Activated CD4-positive, alpha-beta T cell treated with anti-CD3 and anti-CD28 coated beads, Interleukin-10, Interleukin-2, amounts not matched to agents 100 ng/mL and 50 ng/mL, durations not matched to agents 16 hours and 8 hours (primary cell): ENCODE measurements at places on chromosomes 1 and 21.

- DNase-seq, result no peak
Measured at GRCh38 chr1:96075704-96076455, 645.7 kb upstream of the PTBP2 start.

DNA sequence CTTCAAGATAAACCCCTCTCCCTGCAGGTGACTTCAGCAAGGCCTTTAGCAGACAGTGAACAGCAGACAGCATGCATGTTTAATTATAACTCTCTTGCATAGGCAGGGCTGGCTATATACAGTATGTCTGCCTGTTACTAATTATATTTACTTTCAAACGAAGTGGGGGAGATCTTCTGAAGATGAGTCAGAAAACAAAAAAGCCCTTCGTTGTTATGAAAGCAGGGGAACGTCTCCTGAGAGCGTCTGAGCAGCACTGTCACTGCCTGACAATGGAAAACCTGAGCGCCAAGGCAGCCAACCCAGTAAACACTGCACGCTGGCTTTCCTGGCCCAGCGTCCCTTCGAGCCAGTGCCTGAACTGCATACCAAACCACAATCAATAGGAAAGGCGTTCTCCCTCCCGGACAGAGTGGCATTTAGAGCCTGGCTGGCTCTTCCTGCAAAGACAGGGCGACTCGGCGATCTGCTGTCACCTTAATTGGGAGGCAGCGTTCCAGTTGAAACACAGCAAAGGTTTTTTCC, 54.1 kb downstream of the TOMM20 start:
- peak; percentile 74 for DNase-seq

DNA sequence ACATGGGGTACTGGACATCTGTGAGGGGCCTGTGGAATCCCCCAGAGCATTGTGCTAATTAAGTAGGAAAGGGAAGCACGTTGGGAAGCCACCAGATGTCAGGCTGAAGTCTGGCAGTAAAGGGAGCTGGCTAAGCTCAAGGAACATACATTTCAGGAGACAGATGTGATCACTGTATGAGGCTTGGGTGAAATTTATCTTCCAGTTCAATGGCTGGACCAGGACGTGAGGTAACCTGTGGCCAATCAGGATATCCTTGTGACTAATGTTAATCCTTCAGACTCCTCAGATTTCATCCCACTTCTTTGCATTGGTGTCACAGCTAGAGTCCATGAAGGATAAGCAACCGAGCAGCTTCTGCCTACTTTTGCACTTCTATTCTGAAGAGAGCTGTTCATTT, 110.2 kb upstream of the APP start:
- DNase-seq, result no peak

DNA sequence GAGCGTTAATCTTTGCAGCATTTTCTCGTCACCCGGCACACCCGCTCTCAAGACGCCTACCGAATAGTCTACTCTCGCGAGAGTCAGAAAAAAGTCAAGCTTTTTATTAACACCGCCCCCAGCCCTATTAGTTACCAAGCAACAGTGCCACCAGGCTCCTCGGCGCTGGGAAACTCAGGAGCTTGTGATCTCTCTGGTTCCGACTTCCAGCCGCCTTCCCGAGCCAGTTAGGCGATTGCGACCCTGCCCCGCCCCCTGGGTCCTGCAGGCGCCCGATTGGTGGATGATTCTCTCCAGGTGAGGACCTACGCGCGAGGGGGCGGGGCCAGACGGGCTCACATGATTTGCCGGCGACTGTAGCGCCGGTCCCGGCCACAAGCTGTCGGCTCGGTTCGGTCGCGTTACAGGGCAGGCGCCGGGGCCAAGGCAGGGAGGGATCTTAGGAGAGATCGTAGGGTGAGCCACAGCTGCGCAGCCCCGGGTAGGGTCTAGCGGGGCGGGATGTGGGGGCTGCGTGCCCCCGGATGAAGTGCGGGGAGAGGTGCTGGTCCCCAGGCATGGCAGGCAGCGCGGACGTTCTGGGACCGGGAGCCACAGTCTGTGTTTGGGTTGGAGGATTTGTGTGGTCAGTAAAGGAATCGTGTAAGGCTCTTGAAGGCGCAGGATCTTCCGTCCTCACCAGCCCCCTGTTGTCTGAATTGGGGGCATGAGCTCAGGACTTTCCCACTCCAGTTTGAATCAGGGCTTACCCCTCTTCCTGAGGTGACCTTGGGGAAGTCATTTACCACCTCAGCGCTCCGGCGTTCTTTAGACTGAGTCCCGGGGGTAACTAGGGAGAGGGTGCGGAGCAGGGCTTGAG, at the start of gene PFKFB2:
TSS of gene PFKFB2 (plus strand) at position 365 of the 859 bp plus-strand sequence. CDS start 1,443 bp downstream, outside the sequence.
- DNase-seq, result peak; percentile 93

GRCh38 chr1:84266748-84267147, 34.8 kb upstream of the SAMD13 start:
- no peak for DNase-seq

- peak; percentile 5 for DNase-seq
Measured at GRCh38 chr21:31397939-31398338, 53.9 kb upstream of the TIAM1 start.

DNA sequence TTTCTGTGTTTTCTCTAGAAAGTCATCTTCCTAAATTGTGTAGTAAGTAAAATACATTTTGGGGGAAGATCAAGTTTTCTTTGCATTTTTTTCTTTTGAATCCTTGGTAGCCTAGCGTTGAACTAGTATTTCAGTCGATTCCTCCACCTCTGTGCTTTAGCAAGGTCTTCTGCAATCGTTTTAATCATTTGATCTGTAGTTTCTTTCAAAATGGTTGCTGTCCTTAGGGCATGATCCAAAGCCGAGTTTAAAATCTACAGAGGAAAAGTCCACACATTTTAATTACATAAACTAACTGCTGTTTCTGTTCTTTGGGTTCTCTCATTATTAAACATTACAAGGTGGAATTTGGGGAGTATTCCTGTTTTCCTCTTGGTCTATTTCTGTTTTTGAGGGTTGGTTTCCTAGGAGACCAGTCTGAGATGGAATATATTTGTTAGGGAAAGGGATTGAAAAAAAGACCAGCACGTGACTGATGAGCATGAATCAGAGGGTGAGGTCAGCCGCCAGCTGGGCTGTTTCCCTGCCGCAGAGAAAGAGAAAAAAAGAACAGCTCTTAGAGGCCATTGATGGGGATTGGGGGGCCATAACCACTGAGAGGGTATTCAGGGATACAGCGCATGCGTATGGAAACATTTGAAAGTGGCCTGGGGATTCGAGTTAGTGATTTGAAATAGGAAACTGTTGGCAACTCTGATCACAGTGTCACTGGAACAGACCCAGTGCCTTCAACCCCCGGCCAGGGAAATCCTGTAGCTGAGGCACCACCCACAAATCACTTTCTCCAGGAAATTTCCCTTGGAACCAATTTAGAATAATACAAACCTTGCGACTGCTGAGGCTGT, 40.6 kb downstream of the AKNAD1 start:
- no peak for DNase-seq

DNA sequence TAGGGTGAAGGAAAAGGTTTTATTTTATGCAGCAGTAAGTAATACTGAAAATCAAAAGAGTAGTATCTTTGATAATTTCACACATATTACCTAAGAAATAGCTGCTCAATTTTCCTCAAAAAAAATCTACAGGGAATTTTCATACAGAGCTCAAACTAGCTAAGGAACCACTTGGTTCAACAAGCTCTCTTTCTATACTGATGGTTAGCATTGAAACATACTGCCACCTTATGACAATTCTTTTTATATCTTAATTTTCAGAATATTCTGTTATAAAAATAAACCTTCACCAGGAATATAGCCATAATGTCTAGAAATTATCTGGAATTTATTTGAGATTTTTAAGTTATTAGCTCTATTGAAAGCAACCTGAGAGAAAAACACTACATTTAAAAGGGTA, 142.1 kb downstream of the DPYD start:
- no peak for DNase-seq

DNA sequence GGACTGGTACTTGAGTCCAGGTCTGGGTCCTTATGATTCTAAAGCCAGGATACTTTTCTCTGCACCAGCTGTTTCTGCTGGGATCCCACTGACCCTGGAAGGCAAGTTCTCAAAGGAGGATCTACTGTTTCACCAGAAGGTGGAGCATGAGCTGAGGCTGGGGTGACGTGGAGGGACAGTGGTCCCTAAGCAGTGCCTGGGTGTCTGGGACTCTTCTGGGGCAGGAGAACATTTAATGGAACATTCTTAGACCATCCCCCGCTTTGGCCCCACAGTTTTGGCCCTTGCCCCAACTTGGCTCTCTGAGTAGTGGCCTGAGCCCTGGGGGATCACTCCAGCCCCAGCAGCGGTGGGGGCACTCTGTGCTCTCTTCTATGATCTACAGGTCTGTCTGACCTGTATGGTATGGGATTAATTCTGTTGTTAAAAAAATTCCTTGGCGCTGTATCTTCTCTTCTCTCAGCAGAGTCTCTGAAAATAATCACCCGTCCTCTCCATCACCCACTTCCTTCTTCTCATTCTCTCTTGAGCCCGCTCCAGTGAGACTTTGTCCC, 60.3 kb upstream of the CSF3R start:
- DNase-seq, result no peak

- DNase-seq, result peak; percentile 51
Measured at GRCh38 chr21:28604946-28605537, 387.6 kb downstream of the LTN1 start.

- DNase-seq, result no peak
Measured at GRCh38 chr21:35244514-35244913, 195.4 kb upstream of the RUNX1 start.

- no peak for DNase-seq
Measured at GRCh38 chr1:21620496-21620895, 48.7 kb downstream of the RAP1GAP start.

- peak; percentile 93 for DNase-seq
Measured at GRCh38 chr1:145823565-145824498, at the start of the genes POLR3C and RNF115. Gene POLR3C, plus strand, starts transcription at chr1:145824200. Its CDS starts 1,577 bp downstream, at chr1:145825777. Gene RNF115, minus strand, starts transcription at chr1:145824095. Its CDS starts 222 bp downstream, at chr1:145823873.

GRCh38 chr1:151534662-151535278, 5.3 kb upstream of the TUFT1 start:
- DNase-seq, result peak; percentile 83

DNA sequence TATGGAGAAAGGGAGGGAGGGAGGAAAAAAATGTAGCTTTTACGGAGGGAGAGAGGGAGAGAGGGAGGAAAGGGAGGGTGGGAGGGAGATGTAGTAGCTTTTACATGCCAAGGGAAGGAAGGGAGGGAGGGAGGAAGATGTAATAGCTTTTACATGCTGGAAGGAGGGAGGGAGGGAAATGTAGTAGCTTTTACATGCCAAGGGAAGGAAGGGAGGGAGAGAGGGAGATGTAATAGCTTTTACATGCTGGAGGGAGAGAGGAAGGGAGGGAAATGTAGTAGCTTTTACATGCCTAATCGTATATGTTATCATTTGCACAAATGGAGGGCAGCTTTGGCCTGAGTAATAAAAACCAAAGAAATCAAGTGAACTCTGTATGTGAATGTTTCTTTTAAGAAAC, 35.6 kb downstream of the EEIG2 start:
- no peak for DNase-seq

GRCh38 chr21:39852021-39852721, 15.1 kb upstream of the PCP4 start:
- DNase-seq, result no peak

DNA sequence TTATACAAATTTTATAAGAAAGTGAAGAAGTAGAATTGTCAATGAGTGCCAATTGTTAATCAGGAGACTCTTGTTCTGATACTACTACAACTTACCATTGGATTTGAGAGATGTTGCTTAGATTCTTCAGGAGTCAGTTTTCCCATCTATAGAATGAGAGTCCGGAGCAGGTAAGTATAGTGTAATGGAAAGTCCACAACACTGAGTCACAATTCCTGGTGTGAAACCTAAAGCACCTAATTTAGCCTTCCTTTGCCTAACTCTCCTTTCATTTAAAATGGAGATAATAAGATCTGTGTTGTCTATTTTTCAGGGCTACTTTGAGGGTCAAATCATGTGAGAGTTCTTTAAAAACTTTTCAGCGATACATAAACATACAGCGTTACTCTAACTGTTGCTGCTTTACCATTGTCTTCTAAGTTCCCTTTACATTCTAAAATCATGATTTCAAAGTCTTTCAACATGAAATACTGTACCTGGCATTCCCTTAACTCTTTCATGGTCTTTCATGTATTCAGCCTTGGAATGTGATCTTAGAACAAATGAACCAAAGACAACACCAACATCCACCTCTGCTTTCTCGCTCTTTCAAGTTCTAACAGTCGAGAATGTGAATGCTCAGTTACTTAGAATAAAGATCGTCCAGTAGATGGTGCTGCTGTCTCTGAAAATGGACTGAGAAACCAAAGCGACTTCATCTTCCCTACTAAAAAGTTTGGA, 90.9 kb downstream of the SLC30A10 start:
- peak; percentile 33 for DNase-seq
